Kidney epithelial cell (primary cell): ENCODE measurements at places on chromosomes 3 and 15.
A peak's percentile ranks its signal among the peaks of the same experiment; 100 is the strongest.

- no peak for DNase-seq
Observed at GRCh38 chr3:14253022-14253706, 74.5 kb downstream of the LSM3 start.

DNA sequence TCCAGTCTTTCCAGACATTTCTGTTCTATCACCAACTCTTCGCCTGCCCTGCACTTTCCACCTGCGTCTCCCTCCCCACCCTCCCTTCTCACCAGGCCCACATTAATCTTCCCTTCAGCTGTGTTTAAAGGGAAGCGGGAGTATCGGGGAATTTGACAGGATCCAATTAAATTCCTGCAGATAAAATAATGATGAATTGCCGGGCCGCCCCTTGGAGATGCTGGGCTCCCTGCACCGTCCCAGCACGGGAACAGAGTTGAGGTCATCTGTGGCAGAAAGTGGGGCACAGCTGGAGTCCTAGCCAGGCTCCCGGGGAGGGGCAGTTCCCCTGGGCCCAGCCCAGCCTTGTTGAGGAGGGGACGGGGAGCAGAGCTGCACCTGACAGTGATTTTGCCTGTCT, 30.3 kb downstream of the PLXNA1 start:
- DNase-seq = no peak

DNA sequence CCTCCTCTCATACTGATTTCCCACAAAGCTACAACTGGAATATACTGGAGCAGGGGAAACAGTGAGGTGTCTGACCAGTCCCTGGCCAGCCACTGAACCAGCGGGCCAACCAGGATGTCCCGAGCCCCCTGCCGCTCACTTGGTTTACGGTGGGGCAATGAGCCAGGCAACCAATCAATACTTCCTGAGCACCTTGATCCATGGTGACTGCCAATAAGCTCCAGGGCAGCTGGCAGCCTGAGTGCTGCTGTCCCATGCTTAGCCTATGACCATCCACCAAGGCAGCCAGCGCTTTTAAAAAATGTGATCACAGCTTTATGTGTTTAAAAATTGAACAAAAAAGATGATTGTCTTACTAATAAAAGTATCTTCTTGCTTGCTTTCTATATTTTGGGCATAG, 4.2 kb downstream of the SCN10A start:
- DNase-seq = no peak

DNA sequence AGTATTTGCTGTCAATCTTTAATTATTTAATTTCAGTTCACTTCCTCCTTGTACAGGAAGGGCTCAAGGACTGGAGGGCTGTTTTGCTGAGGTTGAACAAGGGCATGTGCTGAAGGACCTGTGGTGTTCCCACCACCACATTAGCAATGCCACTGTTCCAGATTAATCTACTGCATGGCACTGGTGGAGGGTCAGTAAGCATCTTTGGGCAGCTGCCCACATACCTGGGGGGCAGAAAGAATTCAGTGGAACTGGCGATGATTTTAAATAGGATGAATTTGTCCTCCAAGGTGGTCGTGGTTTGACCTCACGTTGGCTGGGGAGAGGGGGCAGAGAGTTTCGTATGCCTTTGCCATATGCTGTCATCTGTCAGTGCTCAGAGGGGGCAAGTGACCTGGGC, 244.8 kb downstream of the TLE3 start:
- no peak for DNase-seq

- DNase-seq = no peak
Observed at GRCh38 chr15:66747886-66748707, 46.1 kb downstream of the SMAD6 start.

GRCh38 chr3:116994351-116994879, 284.8 kb downstream of the TUSC7 start:
- DNase-seq = no peak

DNA sequence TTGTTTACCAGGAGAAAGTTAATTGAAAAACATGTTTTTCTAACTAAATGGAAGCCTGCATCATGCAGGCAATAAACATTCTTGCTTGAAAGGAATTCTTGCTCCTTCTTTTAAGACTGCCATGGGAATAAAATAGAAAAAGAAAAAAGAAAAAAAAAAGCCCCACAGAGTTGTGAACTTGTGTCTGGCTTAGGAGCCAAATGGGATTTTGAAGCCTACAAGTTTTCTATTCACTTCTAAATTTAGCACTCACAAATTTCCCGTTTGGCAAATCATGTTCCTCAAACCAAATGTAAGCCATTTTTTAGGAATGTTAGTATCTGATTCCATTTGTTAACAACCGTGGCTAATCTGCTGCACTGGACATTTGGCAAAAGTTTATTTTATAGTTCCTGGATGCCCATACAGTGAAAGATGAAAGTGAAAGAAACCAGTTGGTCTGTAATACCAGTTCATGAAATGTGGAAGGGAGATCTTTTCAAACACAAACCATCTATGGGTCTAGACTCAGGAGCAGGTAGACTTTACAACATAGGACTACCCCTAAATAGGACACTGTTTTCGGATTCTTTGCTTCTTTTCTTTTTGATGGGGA, 133.8 kb upstream of the GMNC start:
- no peak for DNase-seq

DNA sequence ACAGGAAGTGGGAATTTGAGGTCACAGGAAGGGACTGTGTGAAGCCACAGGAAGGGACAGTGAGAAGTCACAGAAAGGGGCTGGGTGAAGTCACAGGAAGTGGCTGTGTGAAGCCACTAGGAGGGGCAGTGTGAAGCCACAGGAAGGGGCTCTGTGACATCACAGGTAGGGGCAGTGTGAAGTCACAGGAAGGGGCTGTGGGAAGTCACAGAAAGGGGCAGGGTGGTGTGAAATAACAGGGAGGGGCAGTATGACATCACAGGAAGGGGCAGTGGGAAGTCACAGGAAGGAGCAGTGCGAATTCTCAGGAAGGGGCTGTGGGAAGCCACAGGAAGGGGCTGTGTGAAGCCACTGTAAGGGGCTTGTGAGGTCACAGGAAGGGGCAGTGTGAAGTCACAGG, 35.8 kb downstream of the GASK1A start:
- no peak for DNase-seq

DNA sequence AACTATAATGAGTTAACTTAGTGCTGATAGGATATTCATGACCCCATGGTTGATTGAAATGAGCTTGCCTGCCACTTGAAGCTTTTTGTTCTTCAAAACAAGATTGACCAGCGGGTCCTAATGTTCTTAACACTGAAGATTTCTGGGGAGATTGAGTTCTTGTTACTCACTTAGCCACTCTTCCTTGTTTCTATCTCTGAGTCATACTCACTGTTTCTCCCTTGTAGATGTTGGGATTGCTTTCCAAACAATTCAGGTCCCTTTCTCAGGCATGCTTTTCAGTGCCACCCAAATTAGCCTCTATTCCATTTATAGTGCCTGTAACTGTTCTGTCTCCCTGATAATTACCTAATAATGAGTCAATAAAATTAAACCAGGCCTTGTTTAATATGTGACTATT, 517.0 kb downstream of the SQOR start:
- DNase-seq = no peak

DNA sequence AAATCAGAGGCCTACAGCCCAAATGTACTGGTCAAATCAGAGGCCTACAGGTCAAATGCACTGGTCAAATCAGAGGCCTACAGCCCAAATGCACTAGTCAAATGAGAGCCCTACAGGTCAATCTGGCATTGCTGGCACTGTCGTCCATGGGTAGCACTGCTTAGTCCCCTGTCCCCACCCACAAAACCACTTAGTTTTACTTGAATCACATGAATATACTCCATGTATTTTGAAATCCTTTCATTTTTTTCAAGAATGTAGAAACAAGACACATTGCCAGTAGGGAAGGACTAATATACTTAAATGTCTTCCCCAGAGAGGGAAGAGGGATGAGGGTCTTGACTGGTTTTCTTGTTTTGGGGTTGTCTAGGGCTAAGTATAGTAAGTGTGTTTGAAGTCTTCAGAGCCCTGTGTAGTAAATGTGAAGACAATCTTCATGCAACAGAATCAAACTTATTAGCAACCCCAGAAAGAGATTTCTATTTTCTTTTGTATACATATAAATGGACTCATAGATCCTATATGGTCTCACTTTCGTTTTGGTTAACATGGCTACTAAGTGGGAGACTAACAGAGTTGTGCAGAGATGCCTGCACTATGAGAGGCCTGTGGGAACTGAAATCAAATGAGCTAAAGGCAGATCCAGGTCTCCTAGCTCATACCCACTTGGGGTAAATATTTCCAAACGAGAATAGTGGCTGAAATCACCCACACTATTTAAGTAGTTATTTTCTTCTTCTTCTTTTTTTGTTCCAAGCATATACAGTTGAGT, 38.3 kb upstream of the DCUN1D1 start:
- DNase-seq = no peak

GRCh38 chr15:77409259-77410156, 10.4 kb downstream of the PEAK1 start:
- DNase-seq = no peak

GRCh38 chr3:9467451-9467850, 70.0 kb downstream of the SETD5 start:
- no peak for DNase-seq

- DNase-seq = no peak
Observed at GRCh38 chr3:18046131-18046915, 303.9 kb upstream of the TBC1D5 start.

DNA sequence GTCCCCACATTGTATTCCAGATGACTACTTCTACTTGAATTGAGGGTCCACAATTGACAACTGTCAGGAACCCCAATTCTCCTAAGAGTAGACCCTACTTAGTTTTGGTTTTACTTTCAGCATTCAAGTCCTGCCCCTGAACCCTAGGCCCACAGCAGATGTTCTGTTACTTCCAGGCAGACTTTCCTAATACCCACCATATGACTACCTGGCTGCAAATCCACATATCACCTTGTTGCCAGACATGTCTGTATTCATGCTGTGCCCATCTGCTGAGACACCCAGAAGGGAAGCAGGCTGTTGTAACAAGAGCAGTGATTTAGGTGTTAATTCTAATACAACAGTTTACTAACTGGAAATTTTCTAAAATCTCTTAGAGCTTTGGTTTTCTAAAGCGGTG, 235.1 kb upstream of the CCDC54 start:
- DNase-seq = no peak

DNA sequence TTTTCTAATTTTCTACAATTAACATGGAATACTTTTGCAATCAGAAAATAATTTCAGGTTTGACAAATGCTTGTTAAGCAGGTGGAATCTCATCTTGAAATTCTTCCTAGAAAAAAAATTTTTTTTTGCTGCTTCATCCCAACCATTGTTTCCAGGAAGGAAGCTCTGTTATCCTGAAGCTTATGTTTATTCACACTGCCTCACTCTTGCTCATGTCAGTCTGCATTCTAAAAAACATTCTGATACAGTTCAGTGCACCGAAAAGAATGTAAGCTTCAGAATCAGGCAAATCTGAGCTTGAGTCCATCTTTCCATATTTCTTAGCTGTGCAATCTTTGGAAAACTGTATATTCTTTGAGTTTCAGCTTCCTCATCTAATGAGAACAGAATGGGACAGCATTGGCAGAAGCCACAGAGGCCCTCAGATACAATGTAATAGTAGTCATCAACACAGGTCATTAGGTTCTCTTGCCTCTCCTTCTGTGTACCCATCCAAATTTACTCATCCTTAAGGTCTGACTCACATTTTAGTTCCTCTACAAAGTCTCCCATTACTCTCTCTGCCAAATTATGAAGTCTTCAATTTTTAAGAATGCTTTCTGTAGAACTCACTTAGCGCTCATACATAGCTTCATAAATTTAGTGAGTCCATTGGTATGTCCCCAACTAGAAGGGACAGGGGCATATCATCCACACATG, 881.8 kb upstream of the NR2F2 start:
- DNase-seq = no peak

GRCh38 chr15:33154351-33155166, 40.0 kb downstream of the FMN1 start:
- peak; percentile 97 for DNase-seq

DNA sequence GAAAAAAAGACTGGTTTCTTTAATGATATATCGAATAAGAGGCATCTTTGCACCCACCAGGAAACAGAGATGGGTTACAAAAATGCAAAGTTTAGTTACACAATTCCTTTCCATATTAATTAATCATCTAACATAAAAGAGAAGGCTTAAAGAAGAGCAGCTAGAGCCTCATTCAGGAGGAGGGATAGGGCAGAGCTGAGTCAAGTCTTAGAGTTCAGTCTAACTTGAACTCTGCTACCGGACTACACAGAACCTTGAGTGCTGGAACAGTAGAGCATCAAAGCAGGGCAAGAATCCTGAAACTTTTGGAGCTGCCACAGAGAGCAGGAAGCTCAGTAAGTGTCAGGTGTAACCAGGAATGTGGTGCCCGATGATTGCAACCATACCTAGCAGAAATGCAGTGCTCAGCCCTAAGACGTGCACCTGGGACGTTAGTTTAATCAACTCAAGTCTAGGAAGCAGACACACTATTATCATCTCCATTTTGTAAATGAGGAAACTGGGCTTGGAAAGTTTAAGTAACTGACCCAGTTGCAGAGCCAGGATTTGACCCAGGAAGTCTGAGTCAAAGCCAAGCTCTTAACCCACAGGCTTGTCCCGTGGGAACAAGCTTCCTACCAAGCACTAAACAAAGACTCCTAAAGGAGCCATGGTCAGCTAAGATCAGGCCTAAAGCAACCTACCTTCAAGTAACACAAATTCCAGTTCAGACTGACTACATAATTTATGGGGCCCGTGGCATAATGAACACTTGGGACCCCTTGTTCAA, 187.4 kb downstream of the FOXP1 start:
- DNase-seq = peak; percentile 14

DNA sequence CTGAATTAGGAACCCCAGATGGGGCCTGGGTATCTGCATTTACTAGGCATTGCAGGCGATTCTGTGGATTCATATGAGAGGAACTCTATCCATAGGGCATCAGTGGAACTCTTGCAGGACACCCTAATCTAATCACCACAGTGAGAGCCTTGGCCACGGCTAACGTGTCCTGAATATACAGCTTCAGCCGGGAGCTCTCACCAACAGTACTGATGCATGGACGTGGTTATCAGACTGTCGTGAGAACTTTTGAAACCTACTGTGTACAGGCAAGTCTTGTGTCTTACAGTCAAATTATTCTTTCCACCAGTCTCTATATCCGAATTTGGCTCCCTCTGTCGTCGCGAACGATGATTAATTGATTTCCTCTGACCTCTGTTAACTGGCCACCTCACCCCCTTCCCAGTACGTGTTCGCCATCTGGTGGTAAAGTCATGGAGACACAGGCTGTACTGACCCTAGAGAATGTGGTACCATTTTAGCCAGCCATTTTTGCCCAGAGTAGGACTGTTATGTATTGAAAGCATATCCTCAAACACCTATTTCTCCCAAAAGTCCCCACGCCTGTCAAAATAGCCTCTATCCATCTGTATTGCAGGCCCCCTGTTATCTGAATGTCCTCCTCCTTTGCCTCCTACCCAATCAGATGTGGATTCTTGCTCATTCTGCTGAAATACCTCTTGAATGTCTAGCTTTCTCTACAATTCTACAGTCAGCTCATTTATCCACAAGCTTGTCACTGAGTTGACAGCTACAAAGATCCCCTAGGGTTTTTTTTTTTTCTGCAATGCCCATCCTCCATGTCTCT, 39.7 kb downstream of the GLDN start:
- no peak for DNase-seq

DNA sequence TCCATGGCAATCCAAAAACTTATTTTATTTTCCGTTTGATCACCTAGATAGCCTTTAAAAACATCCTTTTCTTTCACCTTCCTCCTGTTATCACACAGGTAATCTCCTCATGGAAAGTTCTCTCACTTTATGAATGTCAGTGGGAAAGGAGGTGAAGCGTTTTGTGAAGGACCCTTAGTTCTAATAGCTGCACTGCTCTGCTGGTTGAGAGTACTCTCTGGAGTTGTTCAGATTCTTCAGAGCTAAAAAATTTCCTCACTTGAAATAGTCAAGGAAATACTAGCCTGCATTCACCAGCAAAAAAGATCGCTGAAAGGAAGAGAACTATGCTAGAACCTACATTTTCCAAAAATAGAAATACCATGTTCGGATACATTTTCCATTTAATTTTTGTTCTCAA, 934.9 kb downstream of the VGLL3 start:
- DNase-seq = no peak
